Caudate nucleus (tissue), 63 donors: ENCODE measurements at places on chromosomes 4 and X.
A peak's percentile ranks its signal among the peaks of the same experiment; 100 is the strongest.

- no peak for DNase-seq
Observed at GRCh38 chr4:93243262-93243661, 585.3 kb upstream of the ATOH1 start.

- DNase-seq: no peak
Observed at GRCh38 chr4:185648631-185649030, 113.3 kb upstream of the PDLIM3 start.

DNA sequence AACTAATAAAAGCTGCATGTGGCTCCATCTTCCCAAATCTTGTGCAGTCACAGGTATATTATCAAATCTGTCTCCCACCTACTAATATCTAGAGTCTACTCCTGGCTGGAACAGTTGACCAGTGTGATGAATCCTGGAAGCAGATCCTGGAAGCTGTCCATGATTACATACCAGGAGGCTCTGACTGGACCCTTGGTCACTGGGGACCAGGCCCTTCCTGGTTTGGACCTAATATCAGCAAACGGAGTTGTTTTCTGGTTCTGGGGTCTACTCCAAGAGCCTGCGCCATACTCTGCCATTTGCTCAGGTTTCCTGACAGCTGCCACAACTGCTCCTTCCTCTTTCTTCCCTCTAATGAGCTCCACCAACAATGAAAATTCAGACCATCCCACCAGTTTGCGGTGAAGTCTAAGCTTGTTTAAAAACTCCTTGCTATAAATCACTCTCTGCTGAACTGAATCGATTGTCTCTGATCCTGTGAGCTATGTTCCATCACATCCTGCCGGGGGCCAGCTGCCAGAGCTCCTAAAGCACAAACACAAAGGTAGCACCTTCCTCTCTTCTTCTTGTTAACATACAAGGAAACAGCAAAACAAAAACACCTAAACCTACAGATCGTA, 114.2 kb downstream of the PALLD start:
- DNase-seq: no peak

- DNase-seq: no peak
Observed at GRCh38 chr4:145177906-145178538, 2.4 kb downstream of the OTUD4 start.

DNA sequence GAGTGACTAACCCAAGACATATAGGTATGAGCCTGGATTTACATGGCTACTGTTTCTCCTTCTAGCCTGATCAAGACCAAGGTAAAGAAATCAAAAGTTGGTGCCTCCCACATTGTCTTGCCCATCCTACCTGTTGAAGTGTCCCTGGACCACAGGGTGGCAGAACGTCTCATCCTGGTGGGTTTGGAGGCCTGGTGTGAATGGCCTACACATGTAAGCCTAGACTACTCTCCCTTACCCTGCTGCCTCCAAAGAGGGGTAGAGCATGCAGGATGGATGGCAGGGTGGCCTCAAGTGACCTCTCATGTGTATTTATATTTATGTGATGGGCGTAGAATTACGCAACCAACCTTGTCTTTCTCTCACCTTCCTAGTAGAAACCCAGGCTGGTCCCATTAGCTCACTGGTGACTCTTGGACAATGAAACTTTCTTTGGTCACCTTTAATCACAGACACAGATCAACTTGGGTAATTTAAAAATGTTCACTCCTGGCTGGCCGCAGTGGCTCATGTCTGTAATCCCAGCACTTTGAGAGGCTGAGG, 73.3 kb upstream of the SOD3 start:
- DNase-seq: no peak

DNA sequence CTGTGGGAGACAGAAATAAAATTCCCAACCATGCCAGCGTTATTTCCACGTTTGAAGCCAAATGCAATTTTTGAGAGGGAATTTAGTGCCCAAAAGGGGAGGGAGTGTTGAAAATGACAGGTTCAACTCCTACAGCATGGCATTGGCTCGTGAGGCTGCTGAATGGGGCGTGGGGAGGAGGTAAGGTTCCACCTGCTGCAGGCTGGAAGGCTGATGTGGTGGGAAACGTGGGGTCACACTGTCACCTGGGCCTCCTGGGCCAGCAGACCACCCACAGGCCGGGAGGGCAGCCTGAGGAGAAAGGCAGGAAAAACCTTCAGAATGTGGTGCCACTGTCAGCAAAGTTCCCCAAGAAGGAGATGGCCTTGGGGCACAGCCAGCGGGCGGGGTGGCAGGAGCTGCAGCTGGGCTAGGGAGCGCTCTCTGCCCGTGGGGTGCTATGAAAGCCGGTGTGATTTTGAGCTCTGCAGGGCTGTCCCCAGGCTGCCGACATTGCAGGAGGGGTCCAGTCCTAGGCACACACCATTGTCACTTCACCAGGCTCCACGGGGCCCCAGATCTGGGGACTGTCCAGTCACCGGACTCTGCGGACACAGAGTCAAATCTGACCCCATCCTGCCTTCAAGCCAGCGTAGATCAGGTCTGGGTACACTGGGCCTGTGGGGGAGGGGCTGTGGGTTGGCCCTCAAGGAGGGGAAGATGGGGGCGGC, 19.6 kb downstream of the MSANTD1 start:
- DNase-seq: no peak

- DNase-seq: no peak
Observed at GRCh38 chr4:112517067-112517634, 1.2 kb upstream of the NEUROG2 start.

DNA sequence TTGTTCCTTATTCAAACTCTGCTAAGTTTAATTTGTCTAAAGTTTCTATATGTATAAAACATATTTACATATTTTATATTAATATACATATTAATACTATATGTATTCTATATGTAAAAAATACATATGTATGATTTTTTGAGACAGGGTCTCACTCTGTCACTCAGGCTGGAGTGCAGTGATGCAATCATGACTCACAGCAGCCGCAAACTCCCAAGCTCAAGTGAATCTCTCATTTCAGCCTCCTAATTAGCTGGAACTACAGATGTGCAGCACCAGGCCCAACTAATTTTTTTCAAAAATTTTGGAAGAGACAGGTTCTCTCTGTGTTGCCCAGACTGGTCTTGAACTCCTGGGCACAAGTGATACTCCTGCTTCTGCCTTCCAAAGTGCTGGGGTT, 684.9 kb downstream of the TRAM1L1 start:
- DNase-seq: no peak

DNA sequence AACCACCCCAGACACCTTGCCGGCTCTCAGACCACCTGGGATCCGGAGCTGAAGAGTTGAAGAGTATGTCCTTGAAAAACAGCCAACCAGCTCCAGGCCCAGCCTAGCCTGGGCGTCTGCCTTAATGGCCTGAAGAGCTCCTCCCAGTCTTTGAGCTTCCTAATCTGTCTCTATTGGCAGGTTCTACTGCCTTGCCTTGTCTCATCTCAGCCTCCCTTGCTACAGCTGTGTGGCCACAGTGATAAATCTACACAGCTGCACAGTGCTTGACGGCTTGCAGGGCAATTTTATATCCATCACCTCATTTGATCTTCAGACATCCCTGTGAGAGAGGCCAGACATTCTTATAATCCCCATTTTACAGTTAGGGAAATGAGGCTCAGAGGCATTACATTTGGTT, 19.9 kb downstream of the AWAT2 start:
- DNase-seq: no peak

- DNase-seq: no peak
Observed at GRCh38 chrX:101605728-101606127, 12.1 kb downstream of the ARMCX6 start.

DNA sequence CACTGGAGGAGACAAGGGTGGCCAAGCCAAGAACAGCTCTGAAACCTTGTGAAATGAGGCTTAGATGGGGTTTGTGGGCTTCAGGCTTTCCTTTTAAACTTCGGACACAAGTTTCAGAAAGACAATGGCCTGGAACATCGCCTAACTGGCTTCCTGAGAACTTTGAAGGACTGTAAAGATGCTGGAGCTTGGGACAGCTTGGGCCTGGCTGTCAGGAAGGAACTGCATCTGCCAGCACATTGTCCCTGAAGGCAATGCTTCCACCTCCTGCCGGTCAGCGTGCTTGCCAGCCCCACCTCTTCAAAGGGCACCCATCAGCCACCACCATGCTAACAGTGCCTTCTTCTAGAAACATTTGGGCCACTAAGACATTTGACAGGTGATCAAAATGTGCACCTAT, 107.9 kb downstream of the DRD5 start:
- DNase-seq: no peak

DNA sequence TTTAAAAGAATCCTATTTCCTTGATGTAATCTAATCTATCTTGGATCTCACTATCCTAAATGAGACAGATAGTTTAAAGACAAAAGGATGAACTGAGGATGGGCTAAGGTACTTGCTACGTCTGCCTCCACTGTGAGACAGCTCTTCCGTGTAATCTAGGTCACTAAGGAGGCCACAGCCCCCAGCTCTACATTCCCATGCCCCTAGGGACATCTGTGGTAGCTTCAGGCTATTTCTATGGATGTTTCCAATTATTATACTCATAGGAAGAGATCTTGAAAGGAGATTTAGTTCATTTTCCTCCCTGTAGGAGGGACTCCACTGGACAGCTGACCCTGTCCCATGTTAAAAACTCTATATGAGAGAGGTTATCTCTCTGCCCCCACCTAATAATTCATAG, 140.8 kb upstream of the TRPC5 start:
- DNase-seq: no peak

GRCh38 chr4:11158971-11159370, 269.7 kb downstream of the HS3ST1 start:
- DNase-seq: no peak

DNA sequence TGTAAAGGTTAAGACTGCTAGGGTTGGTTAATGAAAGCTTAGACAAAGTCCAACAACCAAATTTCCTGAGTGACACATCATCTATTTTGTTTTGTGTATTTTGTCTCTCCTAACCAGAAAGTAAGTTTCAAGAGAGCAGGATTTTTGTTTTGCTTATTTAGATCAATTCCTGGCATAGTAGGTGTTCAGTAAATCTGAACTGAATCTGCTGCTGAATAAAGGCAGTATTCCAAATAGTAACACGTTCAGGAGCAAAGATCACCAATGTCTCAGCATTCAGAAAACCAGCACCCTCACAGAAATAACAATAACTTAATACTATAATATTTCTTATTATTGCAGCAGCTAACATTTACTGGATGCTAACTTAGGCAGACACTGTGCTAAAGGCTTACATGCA, 12.2 kb downstream of the FBXW7 start:
- no peak for DNase-seq

- no peak for DNase-seq
Observed at GRCh38 chr4:87089368-87089767, 131.1 kb downstream of the KLHL8 start.

- DNase-seq: no peak
Observed at GRCh38 chrX:75061701-75062100, 94.4 kb downstream of the ABCB7 start.

GRCh38 chr4:96833831-96834230, 993.9 kb downstream of the PDHA2 start:
- no peak for DNase-seq

GRCh38 chrX:132677233-132677716, 188.4 kb upstream of the MBNL3 start:
- DNase-seq: no peak

DNA sequence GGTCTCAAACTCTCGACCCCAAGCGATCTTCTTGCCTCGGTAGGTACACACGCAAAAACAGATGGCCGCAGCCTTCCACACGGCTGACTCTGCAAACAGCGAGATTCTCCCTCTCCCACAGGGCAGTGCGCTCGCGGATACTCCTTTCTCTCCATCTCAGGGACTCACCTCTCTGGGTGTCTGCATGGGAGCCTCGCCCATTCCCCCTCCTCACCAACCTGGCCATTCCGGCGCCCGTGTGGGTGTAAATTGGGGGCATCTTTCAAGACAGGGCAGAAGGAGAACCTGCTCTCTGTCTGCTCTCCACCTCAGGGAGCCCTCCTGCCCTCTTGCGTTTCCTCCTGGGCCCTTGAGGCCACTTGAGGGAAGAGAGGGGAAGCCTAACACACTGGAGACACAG, 4.4 kb downstream of the CTAG2 start:
- no peak for DNase-seq

- no peak for DNase-seq
Observed at GRCh38 chrX:57156397-57157049, 19.3 kb upstream of the SPIN2A start.

DNA sequence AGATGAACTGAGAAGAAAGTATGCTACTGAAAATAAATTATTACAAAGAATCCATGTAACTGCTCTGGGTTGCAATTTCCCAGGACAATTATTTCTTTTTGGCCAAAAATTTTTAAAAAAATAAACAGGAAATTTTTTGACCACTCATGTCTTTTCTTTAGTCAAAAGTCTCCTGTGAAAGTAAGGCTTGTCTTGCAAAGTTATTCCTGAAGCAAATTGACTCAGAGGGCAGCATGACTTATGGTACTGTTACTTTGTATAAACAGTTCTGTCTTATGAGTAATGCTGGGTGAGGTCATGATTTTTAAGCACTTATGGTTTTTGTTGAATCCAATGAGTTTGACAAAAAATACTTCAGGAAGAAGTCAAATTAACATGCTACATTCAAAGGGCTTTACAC, 292.8 kb upstream of the ARSJ start:
- no peak for DNase-seq

DNA sequence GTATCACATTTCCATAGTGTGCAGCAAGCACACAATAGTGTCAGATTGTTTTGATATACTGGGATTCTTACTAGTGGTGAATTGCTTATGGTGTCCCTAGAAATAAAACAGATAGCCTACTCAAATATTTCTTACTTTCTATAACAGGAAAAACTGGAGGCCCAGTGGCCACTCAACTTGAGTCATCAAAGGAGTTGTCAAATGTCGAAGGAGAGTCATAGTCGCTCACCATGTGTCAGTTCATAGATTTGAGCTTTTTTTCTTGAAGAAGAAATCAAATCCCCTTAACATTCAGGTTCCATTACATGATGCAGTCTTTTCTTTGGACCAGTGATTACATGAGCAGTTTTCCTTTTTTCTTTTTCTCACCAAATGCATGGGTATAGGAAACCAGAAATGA, 1271.0 kb downstream of the RAPGEF2 start:
- DNase-seq: no peak

DNA sequence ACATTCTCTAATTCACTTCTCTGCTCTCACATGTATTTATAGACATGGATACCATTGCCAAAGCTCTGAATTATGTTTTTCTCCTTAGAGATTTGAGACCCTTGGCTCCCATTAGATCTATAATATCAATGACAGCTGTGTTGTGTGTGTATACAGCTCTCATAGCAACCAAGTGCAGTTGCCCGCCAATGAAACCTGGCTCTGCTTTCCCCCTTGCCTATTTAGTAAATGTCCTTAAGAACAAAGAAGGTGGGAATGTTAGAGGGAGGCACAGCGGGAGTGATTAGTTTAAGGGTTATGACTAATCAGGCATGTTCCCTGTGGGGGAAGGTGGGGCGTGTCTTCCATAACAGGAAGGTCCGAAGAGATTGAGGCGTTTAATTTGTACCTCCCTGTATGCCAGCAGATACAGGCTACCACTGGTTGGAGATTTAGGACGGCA, 100.5 kb upstream of the TBC1D9 start:
- DNase-seq: peak; percentile 80

DNA sequence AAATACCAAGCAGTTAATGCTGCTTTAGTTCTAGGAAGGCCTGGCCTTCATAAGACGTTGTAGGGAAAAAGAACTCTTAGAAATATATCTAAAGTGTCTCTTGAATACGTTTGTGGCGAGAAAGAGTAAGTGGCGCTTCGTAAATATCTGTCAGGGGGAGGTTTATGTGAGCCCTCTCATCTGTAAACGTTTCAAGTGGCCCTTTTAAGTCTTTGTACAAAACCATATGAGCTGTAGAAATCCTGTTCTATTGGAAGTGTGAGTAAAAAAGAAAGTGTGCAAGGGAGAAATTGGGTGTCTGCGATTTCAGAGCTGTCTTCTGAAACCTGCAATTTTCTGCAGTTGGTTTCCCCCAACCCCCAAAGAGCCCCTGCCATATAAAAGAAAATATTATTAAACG, 8.6 kb upstream of the INTU start:
- no peak for DNase-seq
